ENCODE measurements at places on chromosomes 5 and 9.

DNA sequence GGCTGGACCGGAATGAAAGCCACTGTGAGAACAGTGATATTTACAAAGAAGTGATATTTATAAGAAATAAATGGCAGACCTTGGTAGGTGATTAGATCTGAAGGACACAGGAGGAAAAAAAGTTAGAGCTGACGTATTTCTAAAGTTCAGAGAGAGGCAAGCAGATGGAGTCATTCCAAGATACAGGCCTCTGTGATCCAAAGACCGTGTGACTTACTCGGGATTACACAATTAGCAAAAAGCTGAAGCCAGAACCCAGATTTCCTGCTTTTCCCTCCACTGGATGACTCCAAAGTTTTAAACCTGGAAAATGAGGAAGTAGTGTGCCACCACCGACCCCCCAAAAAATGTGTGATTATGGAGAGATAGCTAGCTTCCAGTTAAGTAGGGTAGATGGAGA is 3.1 kb upstream of the DOCK8 start:
- no peak for DNase-seq

DNA sequence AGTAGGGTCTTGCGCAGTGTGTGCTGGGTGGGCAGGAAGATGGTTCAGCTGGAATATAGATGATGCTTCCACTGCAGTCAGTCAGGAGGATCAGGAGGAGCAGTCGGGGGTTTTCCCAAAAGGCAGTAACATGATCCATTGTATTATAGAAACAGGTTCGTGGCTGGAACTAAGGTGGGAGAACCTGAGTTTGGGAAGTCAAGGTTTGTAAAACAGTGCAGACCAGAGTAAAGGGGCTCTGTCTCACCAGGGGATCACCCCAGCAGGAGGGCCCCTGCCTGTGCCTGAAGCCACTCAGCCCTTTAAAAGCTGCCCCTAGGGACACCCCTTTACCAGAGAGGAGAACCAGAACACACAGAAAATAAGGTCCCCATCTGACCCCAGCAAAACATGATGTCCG is 213.4 kb downstream of the AUH start:
- DNase-seq: no peak

DNA sequence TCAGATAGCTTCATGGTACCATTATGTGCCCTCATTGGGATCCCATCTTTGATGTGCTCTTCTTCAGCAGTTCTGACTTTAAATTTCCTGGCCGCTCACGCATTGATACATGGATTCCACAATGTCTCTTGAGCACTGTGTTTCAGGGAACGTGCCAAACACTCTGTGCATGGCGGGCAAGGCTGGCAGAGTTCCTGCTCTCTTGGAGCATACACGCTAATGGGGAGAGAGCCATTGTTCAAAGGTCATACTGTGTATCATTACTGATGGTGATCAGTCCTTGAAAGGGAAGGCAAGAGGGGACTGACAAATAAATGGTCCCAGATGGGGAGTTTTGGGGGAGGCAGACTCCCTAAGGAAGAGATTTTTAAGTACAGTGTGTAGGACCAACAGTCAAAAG is 52.3 kb downstream of the AMBP start:
- no peak for DNase-seq

GRCh38 chr9:134469041-134469875 is 143.0 kb downstream of the RXRA start:
- DNase-seq: no peak

GRCh38 chr5:13350767-13351166 is 593.7 kb downstream of the DNAH5 start:
- no peak for DNase-seq

GRCh38 chr9:113564498-113565237 is 101.1 kb downstream of the RGS3 start:
- no peak for DNase-seq

GRCh38 chr5:172168311-172168710 is 19.7 kb downstream of the STK10 start:
- no peak for DNase-seq

DNA sequence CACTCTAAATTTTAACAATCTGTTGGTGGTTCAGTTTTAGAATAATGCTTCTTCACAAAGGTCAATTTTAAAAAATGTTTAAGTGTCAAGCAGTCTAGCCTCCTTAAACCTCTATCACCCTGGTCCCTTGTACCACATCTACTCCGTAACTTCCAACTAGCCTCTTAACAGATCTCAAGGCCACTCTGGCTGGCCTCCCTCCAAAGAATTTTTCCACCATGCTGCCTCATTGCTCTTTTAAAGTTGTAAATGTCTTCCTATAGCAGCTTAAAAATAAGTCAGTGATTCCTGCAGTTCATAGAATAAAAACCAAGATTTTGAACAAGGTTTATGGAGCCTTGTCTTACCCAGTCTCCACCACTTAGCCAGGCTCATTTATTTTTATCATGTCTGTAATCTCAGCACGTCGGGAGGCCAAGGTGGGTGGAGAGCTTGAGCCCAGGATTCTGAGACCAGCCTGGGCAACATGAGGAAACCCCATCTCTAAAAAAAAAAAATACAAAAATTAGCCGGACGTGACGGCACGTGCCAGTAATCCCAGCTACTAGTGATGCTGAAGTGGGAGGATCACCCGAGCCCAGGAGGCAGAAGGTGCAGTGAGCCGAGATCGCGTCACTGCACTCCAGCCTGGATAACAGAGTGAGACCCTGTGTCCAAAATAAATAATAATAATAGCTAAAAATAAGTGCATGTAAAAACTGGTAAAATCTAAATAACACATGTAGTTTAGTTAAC is 924.9 kb upstream of the DMAC1 start:
- DNase-seq: no peak
